ENCODE measurements at places on chromosomes 5 and 9.

DNA sequence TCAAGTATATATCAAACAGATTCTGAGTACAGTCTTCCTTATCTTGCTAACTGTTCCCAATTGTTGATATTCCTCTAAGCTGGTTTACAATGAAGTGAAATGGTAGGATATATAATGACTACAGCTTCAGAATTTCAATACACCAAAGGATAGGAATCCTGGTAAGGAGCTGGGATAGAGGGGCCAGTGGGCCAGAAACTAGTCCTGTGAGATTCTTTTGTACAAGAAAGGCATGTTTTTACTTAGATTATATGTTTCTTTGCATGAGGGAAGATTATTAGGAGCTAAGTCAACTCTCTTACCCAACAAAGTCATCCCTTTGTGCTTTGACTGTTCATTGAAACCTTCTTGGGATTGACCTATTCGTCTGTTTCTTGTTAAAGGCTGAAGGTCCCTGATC is 435.7 kb downstream of the PLK2 start:
- DNase-seq: no peak

- DNase-seq: no peak
Measured at GRCh38 chr9:131833906-131834305, 94.0 kb upstream of the RAPGEF1 start.

- no peak for DNase-seq
Measured at GRCh38 chr9:93127395-93127911, 6.6 kb downstream of the NINJ1 start.

- no peak for DNase-seq
Measured at GRCh38 chr9:36153746-36154145, 15.4 kb upstream of the CCIN start.

- DNase-seq: no peak
Measured at GRCh38 chr5:135232958-135233357, 166.1 kb downstream of the MACROH2A1 start.

- no peak for DNase-seq
Measured at GRCh38 chr9:78026416-78026815, 5.2 kb downstream of the GNAQ start.
